Stimulated activated memory B cell treated with anti-CD40 and anti-IgM and Interleukin-4, amounts not matched to agents 10 μg/mL and 1 μg/mL and 100 μg/mL, for 72 hours (primary cell): ENCODE measurements at places on chromosomes 5 and 9.

DNA sequence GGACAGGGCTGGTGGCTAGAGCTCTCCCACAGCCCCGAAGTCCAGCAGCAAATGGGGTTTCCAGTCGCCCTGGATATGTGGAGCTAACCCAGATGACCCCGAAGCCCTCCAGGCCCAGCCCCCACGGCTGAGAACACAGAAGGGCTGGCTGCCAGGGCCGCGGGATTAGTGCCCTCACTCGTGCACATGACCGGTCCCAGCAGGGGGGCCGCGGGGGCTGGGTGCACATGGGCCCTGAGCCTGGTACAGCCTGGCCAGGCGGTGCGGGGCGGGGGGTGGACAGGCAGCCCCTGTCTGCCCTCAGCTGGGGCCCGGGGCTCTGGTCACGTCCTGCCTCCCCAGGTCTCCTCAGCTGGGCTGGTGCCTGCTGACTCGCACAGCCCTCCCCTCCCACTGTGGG is 5.9 kb downstream of the SSNA1 start:
- ATAC-seq: no peak

DNA sequence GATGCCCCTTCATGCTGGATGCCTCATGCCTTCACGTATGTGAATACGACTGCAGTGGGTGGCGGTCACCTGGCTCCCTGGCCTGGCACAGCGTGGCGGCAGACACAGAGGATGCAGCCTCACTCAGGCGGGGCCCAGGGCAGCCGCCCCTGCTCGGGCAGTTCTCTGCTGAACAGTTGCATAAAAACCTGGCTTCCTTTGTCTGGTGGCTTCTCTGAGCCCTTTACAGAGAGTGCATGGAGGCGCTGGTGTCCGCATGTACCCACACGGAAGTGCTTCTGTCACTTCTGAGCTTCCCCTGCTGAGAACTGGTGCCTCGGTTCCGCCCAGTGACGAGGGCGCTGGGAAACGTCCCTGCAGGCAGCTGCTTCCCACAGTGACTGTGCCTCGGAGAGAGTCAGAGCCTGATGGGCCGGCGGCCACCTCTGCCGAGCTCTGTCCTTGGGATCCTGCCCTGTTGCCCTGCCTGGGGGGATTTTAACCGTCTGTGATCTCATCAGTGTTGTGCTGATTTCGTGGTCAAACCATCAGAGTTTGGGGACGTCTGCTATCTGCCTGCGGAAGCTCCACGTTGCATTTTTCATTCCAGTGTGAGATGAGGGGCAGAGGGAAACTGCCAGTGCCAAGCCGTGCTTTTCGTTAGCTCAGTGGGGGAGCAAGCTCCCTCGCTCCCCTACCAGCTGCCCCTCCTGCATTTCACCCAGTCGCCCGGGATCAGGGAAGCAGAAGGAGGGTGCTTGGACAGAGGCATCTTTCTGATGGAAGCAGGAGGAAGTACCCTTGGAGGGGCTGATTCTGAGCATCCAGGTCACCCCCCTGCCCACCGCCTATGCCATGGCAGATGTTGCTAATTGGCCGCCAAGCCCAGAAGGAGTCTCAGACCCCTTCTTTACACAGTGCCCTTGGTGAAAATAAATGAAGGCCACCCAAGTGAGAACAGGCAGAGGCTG is 153.0 kb upstream of the COL5A1 start:
- ATAC-seq: no peak

- no peak for ATAC-seq
Observed at GRCh38 chr5:96228408-96228807, 204.6 kb downstream of the PCSK1 start.

- no peak for ATAC-seq
Observed at GRCh38 chr9:95150903-95151302, 166.6 kb downstream of the FANCC start.

DNA sequence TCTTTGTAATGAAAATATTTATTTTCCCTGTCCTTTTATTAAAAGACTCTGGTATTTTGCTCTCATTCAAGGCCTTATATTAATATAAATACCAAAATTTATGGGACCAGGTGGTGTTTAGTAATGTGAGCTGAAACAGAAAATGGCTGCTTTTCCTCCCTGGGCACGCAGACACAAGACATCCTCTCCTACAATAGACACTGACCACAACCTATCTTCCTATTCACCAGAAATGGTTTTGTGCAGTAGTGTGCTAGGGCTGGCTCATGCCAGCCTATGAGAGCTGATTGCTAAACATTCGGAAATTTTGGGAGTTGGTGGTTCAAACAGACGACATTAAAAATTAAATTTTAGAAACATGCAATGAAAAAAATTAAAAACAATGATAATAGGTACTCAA is 338.2 kb downstream of the BNC2 start:
- no peak for ATAC-seq

DNA sequence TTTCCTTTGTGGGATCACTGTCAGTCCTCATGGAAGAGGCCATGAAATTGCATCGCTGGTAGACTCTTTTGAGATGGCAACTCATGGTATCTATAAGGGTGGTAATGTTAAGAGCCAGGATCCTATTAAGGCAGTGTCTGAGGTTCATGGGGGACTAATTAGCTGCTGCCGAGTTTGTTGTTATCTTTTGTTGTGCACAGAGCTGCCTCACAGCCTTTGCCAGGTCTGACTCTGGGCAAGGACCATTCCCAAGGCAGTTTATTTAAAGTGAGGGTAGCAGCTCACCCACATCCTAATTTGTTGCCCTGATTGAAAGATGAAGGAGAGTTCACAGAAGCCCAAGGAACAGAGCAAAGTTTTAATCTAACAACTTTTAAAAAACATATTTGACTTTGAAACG is 7.9 kb downstream of the SMARCA2 start:
- ATAC-seq: no peak

DNA sequence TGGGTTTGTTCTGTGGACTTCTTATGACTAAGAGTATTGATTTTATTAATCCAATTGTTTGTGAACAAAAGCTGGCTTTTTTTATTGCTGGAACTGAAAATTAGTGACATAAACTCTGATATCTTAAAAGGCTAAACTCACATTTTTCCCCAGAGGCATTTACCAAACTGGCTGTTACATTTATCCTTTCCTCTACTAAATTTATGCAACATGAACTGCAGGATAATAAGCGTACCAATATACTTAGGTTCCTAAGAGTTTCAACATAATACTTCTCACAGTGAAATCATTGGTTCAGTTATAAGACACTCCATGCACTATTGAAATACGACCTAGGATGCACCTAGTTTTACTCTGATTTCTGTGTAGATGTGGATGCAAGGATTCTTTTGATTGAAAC is 560.8 kb upstream of the WWC1 start:
- ATAC-seq: no peak

DNA sequence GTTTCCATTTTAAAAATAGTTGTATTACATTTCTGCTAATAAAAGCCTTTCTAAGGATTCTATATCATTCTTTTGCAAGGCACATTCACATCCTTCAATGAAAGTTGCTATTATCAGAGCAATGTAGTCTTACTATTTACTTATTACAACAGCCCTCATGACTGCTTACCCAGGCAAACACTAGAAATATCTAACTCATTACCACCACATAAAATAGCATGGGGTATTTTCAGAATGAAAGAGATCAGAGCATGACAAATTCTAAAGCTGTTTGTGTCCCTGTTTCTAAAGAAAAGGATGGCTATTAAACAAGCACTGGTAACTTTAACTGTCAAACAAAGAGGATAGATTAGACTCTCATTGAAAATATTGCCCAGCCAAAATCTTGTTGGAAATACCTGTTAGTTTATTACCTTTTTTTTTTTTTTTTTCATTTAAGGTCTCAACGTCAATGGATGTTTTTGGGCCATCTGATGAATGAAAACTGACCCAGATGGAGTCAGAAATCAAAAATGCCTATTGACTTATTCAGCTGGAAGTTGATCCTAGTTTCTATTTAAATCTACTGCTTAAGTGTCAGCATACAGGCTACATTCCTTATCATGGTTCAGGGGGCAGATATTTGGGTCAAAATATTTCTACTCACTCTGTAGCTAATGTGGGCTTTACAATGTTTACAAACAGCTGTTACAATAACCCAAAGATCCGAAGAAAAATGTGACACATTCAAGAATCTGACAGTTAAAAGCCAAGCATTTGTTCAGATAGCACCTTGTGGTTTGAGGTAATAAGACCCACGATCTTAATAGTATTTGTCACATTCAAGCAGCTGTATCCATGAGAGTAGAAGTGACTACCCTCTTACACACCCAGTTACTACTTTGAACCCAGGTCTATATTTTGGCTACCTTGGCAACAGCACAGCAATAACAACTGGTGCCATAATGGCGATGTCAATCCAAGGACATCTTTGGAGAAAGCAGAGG is 554.8 kb upstream of the MEF2C start:
- ATAC-seq: no peak

GRCh38 chr5:103744159-103744558 is 181.6 kb upstream of the NUDT12 start:
- no peak for ATAC-seq

DNA sequence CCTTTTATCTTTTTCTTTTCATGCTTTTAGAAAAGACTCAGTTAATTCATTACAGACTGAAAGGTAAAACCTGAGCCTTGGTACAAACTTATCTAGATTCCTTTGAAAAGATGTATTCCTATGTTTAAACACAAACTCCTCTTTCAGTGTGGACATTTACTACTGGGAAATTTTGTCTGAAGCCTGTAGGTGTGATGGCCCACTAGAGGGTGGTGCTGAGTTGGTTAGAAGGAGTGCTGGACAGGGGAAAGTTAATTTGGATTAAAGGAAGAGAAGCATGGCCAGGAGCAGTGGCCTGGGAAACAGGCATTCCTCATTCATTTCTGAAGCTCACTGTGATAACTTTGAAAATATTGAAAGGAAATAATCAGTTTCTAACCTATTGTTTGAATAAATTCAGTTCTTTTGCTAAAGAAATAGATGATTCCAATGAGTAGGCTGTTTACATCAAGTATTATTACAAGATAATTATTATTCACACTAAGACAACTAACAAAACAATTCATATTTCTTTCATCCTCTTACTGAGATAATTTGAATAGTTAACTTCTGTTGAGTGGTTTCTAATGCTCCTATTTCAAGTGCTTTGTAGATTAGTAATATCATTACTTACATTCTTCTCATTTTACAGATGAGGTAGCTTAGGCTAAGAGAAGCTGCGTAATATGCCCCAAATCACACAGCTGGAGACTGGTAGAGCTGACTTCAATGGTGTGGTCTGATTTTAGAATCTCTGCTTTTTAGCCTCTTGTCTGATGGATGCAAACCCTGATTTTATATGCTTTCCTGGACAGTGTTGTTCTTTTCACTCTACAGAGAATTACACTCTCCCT is 150.9 kb downstream of the ADGRV1 start:
- peak; percentile 58 for ATAC-seq

- ATAC-seq: peak; percentile 45
Observed at GRCh38 chr9:130034570-130034969, 8.4 kb downstream of the FNBP1 start.

DNA sequence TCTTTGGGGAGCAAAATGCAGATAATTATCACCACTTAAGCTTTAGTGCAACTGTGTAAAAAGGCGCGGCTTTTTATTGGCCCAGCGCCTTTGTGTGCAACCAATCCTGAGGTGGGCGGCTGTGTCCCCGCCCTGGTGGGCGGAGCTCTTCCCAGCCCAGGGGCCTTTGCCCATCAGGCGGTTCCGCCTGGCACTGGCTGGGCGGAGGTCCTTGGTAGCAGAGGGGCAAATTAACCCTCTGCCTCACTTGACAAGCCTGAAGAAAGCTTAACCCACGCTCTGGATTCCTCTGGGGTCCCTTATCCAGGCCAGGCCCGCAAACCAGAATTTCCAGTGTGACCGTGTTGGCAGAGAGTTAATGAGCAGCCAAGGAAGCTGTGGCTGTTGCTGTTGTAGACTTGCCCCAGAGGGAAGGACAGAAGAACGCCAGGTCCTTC is 12.8 kb upstream of the NIPAL4 start:
- ATAC-seq: no peak

- no peak for ATAC-seq
Observed at GRCh38 chr5:95808013-95808685, 14.4 kb downstream of the GLRX start.

DNA sequence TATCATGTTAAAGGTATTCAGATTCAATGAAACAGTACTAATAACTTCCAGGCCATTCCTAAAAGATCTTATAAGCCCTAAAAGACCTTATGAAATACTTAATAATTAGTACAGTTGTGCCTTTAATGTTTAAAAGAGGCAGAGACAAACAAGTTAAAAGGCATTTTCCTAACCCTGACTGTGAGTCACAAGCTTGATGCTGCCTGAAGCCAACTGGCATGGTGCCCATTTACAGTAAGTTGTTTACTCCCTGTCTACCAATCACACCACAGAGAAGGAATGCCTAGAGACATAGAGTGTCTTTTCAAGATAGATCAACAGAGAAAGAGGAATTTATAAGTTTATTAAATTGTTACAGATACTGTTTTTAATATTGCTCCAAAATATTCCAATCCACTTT is 47.8 kb downstream of the NR3C1 start:
- no peak for ATAC-seq

- ATAC-seq: no peak
Observed at GRCh38 chr9:131701436-131701781, 38.5 kb downstream of the RAPGEF1 start.

GRCh38 chr5:33513462-33514185 is 72.9 kb downstream of the TARS1 start:
- ATAC-seq: no peak

GRCh38 chr5:180790020-180790419 is 12.6 kb downstream of the MGAT1 start:
- ATAC-seq: peak; percentile 59

DNA sequence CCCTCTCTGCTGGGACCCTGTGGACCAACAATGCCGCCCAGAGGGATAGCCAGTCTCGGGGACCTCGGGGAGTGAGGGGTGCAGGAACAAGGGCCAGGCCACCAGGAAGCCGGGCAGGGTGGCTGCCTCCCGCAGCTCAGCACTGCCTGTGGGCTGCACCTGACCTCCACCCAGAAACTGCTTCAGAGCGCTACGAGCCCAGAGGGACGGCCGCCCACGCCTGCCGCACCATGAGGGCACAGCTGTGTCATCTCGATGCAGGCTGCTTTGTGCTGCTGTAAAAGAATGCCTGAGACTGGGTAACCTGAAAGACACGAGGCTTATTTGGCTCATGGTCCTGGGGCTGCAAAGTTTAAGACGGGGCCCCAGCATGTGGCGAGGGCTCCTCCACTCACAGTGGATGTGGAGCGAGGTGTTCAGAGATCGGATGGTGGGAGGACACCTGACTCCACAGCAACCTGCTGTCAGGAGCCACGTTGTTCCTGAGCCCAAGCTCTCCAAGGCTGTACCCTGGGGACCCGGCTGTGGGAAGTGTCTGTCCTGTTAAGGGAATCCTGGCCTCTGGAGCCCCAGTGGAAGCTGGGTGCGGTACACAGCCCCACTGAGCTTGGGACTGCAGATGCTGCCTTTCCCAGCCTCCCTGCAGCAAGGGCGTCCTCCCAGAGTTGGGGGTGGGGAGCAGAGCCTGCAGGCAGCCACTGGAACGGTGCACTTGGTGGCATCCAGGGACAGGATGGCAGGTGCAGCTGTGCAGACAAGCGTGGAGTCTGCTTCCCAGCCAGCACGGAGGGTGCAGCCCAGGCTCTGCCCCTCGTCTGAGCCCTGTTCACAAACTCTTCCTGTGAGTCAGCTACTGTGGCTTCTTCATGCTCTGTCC is 11.8 kb upstream of the ZDHHC11 start:
- ATAC-seq: no peak

GRCh38 chr5:10565785-10566542 is 2.1 kb downstream of the ANKRD33B start:
- ATAC-seq: no peak
